ENCODE measurements at places on chromosomes 1 and 21.

- no peak for DNase-seq
These were observed 19.3 kb upstream of the ALDH4A1 start for GRCh38 chr1:18921516-18922251.

DNA sequence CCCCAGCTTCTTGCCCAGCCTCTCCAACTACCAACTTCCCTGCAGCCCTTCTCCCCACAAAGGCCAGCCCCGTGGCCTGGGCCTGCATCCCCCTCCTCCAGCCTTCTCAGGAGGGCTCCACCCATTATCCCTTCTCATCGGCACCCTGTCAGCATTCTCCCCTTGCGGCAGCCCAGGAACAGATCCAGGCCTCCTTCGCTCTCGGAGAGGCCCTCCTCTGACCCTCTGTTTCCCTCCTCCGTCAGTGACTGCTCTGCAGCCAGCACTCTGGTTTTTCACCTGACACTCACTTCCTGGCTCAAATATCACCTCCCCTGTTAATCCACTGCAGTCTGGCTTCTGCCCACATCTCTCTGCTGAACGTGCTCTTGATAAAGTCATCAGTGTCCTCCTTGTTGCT lies 17.5 kb downstream of the ADGRB2 start:
- no peak for DNase-seq

GRCh38 chr1:167258858-167259257 lies 38.2 kb downstream of the POU2F1 start:
- no peak for DNase-seq

- no peak for DNase-seq
These were observed 29.5 kb downstream of the LPGAT1 start for GRCh38 chr1:211800925-211801607.

GRCh38 chr1:11525516-11525915 lies 46.6 kb downstream of the DISP3 start:
- DNase-seq, result no peak

DNA sequence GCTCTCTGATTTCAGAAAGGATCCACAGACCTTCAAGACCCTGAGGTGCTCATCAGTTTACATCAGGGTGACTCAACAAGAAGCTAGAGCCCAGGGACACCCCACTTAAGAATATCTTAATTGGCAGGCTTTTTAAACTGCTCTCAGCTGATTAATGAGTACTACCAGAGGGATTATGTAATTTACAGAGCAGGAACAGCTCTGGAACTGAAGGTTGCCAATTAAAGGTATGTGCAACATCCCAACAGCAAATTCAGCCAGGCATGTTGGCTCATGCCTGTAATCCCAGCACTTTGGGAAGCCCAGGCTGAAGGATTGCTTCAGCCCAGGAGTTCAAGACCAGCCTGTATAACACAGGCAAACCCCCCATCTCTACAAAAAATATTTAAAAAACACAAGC lies 295.7 kb downstream of the SETD4 start:
- DNase-seq, result no peak

GRCh38 chr1:30688920-30689794 lies 34.2 kb downstream of the MATN1 start:
- DNase-seq, result no peak

GRCh38 chr1:198018529-198018928 lies 101.4 kb downstream of the LHX9 start:
- DNase-seq, result no peak

- DNase-seq, result no peak
These were observed 58.3 kb upstream of the TBX15 start for GRCh38 chr1:119046429-119046784.

- no peak for DNase-seq
These were observed 36.7 kb downstream of the ADARB1 start for GRCh38 chr21:45110873-45111624.

DNA sequence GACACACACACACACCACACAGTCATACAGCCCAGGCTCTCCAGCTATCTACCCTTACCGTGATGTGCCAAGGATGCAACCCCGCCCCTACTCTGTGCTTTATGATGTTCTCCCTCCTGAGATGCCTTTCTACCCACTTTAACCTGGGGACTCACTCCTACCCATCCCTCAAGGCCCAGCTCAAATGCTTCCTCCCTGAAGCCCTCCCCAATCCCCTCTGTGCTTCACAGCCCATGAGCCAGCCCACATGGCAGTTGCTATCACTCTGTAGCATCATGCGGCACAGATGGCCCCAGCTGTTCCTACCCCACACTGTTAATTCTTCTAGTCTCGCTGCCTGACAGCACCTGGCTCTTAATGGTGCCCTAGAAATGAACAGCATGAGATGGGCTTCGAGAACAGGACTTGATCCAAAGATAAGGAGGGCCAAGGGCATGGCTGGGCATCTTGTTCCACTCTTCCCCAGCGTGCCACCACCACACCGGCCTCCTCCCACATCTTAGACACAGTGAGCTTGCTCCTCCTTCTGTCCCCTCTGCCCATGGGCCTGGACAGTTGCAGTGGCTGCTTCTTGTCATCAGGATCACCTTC lies 109.8 kb downstream of the GLIS1 start:
- DNase-seq, result no peak

DNA sequence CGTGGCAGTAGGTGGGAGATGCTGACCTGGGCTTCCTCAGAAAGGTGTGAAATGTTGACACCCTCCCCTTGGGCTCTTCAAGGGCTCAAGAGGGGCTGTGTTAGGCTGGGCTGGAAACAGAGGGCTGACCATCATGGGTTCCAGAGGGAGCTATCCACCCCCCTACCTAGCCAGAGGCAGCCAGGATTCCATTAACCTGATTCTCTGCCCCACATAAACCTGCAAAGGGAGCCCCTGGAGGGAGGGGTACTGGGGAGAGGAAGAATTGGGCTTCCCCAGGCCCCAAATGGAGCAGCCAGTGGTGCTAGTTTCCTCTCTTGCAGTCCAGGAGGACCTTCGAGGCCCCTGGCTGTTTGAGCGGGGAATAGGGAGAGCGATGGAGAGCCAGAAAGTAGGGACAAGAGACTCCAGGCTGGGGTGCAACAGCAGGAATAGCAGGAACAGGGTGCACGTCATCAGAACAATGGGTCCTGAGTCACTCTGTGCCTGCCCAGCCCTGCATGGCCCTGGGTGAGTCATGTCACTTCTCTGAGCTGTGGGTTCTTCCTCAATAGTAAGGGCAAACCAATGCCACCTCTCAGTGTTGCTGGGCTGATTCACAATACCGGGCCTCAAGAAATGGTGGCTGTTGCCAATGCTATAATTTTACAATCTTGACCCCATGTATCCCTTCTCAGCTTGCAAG lies 121.2 kb downstream of the EPHB2 start:
- DNase-seq, result no peak

- no peak for DNase-seq
These were observed 157.1 kb downstream of the NPHP4 start for GRCh38 chr1:5835179-5835562.

- peak; percentile 77 for DNase-seq
These were observed 18.1 kb downstream of the GPR157 start for GRCh38 chr1:9110669-9111356.

GRCh38 chr1:167434306-167434705 lies 84.0 kb downstream of the CD247 start:
- DNase-seq, result no peak

- no peak for DNase-seq
These were observed 1.7 kb upstream of the TMEM51 start for GRCh38 chr1:15151871-15152270.

GRCh38 chr1:151479462-151479861 lies 20.2 kb upstream of the POGZ start:
- DNase-seq, result no peak

GRCh38 chr1:37318490-37318889 lies 155.9 kb upstream of the ZC3H12A start:
- DNase-seq, result no peak

DNA sequence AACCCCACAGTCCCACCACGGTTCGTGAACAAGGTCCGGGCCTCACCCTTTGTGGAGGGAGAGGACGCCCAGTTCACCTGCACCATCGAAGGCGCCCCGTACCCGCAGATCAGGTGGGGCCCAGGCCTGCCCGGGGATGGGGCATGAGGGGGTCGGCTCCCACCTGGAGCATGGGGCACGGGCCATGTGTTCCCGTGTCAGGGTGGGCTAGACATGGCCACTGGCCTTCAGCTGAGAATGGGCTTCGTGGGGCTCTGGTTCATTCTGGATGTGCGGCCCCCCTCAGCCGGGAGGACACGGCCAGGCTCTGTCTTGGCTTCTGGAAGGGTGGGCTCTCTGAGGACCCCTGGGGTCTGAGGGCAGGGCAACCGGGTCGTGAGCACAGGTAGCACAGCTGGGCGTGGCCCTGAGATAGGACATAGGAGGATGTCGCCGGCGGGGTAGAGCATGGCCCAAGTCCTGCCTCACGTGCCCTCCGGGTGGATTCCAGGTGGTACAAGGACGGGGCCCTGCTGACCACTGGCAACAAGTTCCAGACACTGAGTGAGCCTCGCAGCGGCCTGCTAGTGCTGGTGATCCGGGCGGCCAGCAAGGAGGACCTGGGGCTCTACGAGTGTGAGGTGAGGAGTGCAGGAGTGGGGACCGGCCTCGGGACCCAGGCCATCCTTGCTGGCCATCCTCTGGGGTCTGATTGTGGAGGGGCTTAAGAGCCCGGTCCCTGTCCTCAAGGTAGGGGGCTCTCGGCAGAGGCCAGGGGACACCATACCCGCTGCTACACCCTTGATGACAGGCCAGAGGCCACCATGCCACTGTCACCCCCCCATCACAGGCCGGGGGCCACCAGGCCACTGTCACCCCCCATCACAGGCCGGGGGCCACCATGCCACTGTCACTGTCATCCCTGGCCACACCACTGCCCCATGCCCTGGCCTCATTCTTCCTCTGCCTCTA lies 55.5 kb downstream of the TRIM11 start:
- DNase-seq, result no peak

- no peak for DNase-seq
These were observed 16.6 kb upstream of the ZSCAN20 start for GRCh38 chr1:33455539-33456501.

DNA sequence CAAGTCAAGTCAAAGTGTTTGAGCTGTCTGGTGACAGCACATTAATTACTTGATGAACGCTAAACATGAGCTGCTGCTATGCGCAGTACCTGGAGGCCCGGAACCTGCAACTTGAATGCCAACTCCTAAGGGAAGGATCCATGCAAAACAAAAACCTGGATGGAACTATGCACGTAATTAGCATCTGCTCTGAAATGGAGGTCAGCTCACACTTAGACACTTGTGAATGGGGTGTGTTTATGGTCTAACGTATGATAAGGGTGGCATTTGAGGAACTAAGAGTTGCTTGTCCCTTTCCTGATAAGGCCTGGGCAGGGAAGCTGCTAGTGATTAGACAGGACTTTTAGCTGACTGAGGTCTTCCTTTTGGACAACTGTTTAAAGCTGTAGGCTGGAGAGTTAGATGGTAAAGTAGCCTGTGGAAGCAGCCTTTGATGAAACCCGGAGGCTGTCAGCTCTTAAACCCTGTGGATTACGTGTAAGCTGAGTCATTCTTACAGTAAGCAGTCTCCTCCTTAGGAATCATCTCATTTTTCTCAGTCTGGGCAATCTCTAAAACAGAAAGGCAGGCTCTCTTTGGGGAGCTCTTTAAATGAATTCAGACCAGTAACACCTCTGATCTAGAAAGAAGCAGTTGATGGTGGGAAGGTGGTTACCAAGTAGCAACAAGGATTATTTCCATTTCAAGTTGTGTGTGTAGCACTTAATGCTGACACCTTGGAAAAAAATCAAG lies 6.8 kb downstream of the TENT5C start:
- no peak for DNase-seq

DNA sequence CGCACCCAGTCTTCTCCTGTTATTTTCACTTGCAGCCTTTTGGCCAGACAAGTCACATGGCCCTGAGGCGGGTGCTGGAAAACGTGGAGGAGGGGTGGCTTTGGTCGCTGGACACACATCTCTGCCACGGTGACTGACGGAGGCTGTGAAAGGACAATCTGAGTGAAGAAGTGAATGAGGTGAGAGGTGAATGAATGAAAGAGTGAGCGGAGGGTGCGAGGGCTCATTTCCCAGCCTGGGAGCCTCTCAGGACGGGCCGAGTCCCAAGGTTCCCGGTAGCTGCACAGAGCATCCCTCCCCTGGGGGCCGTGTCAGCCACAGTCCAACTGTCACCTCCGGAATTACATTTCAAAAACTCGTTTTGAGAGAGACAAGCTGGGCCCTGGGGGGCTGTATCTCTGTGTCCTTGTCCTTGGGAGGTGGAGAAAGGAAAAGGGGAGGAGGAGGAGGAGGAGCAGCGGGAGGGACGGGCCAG lies 89.6 kb downstream of the UBIAD1 start:
- no peak for DNase-seq
